ENCODE measurements at places on chromosomes 2 and 18. TPM values are rescaled to one million over a fixed set of nuclear protein-coding genes. Genes with fewer than 3 reads are reported as not detected.

Gene ITGA6
- 69.1 TPM for total RNA-seq

GRCh38 chr2:180991820-180992219 is 11.4 kb downstream of the UBE2E3 start:
- no peak for DNase-seq

DNA sequence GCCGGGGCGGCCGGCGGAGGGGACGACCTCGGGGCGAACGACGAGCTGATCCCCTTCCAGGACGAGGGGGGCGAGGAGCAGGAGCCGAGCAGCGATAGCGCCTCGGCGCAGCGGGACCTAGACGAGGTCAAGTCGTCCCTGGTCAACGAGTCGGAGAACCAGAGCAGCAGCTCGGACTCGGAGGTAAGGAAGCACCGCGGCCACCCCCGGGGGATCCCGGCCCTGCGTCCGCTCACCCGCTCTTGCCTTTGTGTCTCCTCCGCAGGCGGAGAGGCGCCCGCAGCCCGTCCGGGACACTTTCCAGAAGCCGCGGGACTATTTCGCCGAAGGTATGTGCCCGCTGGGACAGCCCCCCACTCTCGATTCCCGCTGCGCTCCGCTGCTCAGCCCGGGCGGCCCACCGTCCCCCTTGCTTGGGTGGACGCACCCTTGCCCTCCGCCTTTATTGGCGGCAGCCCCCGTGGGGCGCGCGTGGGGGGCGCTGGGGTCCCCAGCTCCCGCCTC is 611 bp downstream of the TCF7L1 start:
- no peak for DNase-seq

- no peak for DNase-seq
Measured at GRCh38 chr2:102046135-102046986, 54.6 kb downstream of the IL1R2 start.

Gene EGR4
- total RNA-seq, result not detected

DNA sequence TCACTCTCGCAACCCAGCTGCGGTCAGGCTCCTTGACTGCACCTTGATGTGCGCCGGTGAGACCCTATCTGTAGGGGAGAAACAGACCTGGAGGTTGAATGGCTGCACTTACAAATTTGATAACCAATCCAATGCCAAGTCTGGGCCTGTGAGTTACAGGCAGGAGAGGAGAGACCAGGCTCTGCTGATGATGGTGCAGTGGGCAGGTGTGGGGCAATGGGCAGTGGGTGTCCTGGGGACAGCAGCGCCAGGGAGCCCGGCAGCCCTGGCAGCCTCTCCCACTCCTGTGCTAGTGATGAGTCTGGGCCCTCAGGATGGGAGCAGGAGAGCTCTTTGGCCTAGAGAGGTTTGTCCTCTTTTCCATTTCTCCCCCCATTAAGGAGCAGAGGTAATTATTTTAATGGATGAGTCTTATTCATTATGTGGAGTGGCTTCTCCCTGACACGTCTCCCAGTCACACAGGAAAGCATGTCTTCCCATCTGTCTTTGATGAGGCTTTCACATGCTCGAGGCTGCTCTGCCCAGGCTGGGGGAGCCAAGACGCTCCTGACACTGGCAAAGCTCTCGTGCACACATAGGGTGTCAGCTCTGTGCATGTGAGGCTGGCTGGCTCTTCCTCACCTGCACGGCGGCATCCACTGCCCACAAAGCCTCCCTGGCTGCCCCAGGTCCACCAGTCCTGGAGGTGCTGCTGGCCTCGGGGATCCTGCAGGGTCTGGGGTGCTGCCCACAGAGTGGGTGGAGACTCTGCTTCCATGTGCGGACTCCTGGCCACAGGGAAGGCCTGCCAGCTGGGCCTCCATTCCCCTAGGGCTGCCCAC is 10.0 kb upstream of the ALLC start:
- DNase-seq, result no peak

Gene QPCT
- 1.4 TPM for total RNA-seq

GRCh38 chr2:8457092-8457481 is 224.8 kb upstream of the ID2 start:
- DNase-seq, result peak; percentile 68

DNA sequence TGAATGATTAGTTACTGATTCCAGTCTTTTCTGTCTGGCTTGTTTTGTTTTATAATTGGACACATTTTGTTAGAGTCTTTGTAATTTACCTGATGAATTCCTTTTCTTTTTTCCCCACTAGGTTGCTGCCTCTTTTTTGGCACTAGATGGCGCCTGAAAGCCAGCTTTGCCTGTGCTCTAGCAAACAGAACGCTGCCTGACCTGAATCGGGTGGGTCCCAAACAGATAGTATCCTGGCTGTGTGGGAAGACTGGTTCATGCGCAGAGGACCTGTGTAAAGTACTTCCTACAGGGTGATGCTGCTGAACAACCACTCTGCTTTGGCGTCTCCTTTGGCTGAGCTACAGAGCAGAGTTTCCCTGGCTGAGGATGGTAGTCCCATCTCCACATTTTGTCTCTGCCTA is 288.2 kb downstream of the IKZF2 start:
- no peak for DNase-seq

GRCh38 chr18:75216212-75216910 is 5.8 kb downstream of the TSHZ1 start:
- peak; percentile 65 for DNase-seq

DNA sequence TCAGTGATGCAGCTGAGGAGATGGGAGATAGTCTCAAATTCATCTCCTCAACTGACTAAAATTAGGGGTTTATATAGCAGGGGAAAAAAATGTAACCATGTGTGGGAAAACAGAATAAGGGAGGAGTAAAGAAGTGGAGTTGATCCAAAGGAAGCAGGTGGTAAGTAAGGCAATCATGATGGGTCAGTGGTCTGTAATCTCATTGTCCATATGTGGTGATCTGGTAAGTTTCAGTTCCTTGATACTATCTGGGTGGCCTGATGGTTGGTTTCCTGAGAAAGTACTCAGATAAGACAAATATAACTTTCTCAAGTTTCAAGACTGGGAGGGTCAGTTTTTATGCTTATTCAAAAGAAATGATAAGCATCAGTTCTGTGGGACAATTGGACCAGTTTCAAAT is 312.3 kb upstream of the KCNJ3 start:
- DNase-seq, result no peak

- no peak for DNase-seq
Measured at GRCh38 chr2:105409717-105410116, 10.9 kb upstream of the FHL2 start.

- no peak for DNase-seq
Measured at GRCh38 chr2:221243771-221244170, 328.3 kb downstream of the EPHA4 start.

Gene SKOR2
- total RNA-seq, result not detected

Data from CD4-positive, alpha-beta memory T cell (primary cell).